Stimulated activated CD4-positive, alpha-beta T cell treated with anti-CD3 and anti-CD28 coated beads, Interleukin-15, amount 100 ng/mL, for 48 hours (primary cell): ENCODE measurements at places on chromosomes 5 and 9.

- no peak for DNase-seq
Measured at GRCh38 chr9:88652876-88653275, 117.9 kb downstream of the NXNL2 start.

DNA sequence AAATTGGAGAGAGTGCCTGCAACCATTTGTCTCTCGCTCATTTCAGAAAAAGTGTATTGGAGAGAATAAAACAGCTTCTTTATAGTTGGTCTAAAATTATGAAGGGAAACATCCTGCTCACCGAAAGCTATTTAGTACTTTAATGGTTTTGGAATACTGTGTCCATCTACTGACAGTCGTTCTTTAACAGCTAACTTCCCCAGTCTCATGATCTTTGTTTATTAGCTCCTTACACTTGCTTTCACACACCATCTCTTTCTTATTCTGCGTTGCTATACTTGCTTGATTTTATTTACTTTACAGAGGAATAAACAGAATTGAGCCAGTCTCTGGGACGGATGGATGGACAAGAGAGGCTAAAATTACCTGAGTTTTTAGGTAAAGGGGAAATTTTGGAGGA is 229.3 kb downstream of the CCDC171 start:
- no peak for DNase-seq

DNA sequence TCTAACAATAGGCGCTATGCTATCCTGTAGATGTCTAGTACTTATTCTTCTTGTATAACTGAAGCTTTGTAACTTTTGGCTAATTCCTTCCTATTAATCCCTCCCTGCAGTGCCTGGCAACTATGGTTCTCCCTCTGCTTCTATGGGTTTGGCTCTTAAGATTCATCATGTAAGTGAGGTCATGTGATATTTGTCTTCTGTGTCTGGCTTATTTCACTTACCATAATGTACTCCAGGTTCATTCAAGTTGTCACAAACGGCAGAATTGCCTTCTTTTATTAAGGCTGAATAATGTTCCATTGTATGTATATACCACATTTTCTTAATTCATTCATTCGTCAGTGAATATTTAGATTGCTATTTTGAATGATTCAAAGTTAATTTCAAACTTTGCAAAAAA is 149.9 kb upstream of the GAS1 start:
- no peak for DNase-seq

DNA sequence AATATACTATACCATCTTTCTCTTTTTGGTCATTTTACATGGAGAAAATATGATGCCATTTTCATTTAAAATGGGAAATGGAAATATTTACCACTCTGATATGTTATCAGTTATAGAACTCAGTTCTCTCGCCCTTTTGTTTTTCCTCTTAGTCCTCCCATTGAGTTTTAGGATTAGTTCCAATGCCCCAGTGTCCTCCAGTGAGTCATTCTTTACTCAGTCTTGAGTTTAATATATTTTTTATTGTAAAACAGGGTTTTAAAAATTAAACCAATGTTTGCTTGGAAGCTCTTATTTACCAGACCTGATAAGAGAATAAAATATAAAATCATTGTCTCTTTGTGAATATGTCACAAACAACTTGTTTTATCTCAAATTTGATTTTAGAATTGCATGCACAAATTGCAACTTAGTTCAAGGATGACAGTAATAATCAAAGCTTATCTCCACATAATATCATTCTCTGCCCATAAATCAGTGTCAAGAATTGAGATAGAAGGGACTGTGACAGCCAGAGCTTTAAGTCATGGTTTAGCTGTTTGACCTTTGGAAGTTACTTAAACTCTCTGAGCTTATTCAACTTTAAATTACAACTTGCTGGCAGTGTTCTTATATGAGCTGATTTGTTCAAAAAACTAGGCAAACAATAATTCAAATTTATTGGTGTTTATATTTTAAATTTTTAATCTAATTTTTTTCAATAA is 166.4 kb downstream of the PAM start:
- DNase-seq: no peak

DNA sequence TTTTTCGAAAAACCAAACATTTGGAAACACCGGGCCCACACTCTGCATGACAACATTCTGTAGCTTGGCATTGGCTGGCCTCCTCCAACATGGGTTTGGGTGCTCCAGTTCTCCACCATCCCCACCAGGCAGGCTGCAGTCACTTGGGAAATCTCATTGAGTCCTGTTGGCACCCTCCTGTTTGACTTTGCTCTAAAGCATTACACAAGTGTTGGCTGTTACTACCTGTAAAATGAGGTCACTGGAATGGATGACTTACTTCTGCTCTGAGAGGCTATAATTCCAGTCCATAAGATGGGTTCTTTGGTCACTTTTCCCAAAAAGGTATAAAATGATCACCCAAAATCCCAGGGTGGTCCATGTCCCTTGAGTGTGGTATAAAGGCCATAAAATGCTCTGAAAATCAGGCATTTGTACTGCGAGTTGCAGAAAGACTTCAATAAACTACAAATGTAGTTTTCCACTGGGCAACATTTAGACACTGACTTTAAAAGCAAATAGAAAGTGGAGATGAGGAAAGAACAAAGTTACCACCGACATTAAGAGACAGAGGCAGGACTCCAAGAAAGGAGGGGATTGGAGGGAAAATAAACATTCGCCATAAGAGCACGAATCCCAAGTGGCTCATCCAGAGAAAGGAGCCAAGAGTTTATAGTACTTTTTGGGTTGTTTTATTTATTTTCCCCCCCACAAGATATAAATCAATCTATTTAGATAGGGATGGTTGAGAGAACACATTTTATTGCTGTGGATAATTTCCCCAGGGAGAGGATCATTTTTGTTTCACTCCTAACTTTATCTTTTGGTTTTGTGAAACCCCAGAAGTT is 295.1 kb downstream of the TLE1 start:
- no peak for DNase-seq

- DNase-seq: no peak
Measured at GRCh38 chr5:8851101-8851500, 694.8 kb downstream of the SEMA5A start.
